ENCODE measurements at places on chromosomes 1 and 21. TPM values are rescaled to one million over a fixed set of nuclear protein-coding genes. Genes with fewer than 3 reads are reported as not detected.

DNA sequence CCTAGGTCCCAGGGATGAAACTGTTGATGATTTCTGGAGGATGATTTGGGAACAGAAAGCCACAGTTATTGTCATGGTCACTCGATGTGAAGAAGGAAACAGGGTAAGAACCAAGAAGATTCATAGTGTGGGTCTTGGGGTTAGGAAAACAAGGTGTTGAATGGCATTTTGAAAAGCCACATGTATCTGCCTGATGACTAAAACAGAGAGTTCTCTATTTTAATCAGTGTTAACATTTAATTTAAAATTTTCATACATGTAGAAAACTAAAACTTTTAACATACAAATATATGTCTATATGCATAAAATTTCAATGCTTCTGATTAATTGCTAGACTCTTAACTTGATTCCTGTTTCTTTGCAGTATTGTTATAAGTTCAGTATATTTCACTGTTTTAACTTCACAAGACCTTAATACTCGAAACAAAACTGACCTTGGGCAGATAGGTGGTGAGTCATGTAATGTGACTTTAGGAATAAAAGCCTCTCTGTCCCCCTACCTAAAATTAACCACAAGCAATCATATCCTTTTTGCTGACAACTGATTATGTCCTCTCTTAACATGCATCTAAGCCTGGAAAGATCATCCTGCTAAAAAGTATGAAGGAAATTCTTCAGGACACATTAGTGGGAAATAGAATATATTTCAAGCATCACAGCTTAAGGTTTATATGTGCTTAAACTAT lies 95.6 kb downstream of the PTPRC start:
- H3K27ac ChIP-seq: no peak overlapping the region
- no peak overlapping the region for H3K4me3 ChIP-seq
- H3K27me3 ChIP-seq: no peaks in the 10 kb centered on the region
- DNase-seq: no peak
- no peaks in the 10 kb centered on the region for H3K36me3 ChIP-seq

- H3K4me3 ChIP-seq: no peak overlapping the region
- H3K36me3 ChIP-seq: no peaks in the 10 kb centered on the region
- H3K27ac ChIP-seq: no peak overlapping the region
- DNase-seq: no peak
- H3K4me1 ChIP-seq: no peaks in the 10 kb centered on the region
Measured at GRCh38 chr1:117493906-117494305, 111.9 kb upstream of the TENT5C start.

AMIGO1 gene
- 18.9 TPM for total RNA-seq

HRNR gene
- not detected for total RNA-seq

S100A1 gene
- total RNA-seq: 10.2 TPM
